ENCODE measurements at places on chromosomes 2 and 18.

- DNase-seq, result no peak
Measured at GRCh38 chr2:128366713-128367511, 48.2 kb upstream of the HS6ST1 start.

GRCh38 chr2:208072250-208072892, 47.0 kb upstream of the PLEKHM3 start:
- peak; percentile 63 for DNase-seq

- no peak for DNase-seq
Measured at GRCh38 chr18:54043484-54044251, 180.8 kb downstream of the MBD2 start.

DNA sequence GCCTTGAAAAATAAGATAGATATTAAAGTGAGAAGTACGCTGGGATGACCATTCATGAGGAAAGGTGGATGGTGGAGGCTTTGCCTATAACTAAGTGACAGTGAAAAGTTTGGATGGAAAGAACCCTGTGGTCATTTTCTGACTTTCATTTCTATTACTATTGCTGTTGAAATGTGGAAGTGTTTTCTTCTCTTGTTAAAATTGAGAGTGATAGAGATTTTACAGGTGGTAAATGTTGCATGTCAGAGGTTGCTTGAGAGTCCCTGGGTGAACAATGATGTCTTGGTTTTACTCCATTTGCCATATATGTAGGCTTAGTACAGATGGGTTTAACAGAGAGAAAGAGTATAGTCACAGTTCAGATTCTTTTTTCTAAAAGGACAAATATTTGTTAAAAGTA, 18.4 kb downstream of the NCOA1 start:
- DNase-seq, result no peak

DNA sequence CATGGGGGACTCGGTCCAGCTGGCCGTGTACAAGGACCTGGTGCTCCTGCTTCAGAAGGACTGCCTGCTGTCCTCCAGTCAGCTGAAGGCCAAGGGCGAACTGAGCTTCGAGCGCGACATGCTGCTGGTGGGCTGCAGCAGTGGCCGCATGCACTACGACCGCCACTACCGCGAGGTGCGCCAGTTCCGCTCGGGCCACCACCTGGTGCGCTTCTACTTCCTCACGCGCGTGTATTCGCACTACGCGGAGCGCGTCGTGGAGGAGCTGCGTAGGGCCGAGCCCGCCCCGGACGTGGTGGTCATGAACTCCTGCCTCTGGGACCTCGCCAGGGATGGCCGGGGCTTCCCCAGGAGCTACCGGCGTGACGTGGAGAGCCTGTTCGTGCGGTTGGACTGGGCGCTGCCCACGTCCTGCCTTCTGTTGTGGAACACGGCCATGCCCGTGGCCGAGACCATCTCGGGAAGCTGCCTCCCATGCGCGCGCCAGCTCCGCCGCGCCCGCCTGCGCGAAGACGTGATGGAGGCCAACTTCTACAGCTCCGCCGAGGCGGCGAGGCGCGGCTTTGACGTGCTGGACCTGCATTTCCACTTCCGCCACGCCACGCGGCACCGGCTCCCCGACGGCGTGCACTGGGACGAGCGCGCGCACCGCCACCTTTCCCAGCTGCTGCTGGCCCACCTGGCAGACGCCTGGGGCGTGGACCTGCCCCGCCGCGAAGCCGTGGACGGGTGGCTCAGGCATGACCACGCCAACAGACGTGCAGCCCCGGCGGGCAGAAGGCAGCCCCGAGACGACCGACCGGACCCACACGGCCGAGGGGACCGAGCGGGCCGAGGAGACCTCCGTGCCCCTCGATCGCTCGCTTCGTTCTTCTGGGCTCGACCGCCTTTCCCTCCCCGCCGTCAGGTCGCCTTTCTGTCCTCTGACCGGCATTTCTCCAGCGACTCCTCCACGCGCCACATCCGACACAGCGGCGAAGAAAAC, 293.9 kb upstream of the ERBB4 start:
- no peak for DNase-seq

- peak; percentile 22 for DNase-seq
Measured at GRCh38 chr2:63842149-63843061, 709 bp downstream of the UGP2 start.

GRCh38 chr2:19866771-19867170, 35.0 kb downstream of the TTC32 start:
- DNase-seq, result no peak

DNA sequence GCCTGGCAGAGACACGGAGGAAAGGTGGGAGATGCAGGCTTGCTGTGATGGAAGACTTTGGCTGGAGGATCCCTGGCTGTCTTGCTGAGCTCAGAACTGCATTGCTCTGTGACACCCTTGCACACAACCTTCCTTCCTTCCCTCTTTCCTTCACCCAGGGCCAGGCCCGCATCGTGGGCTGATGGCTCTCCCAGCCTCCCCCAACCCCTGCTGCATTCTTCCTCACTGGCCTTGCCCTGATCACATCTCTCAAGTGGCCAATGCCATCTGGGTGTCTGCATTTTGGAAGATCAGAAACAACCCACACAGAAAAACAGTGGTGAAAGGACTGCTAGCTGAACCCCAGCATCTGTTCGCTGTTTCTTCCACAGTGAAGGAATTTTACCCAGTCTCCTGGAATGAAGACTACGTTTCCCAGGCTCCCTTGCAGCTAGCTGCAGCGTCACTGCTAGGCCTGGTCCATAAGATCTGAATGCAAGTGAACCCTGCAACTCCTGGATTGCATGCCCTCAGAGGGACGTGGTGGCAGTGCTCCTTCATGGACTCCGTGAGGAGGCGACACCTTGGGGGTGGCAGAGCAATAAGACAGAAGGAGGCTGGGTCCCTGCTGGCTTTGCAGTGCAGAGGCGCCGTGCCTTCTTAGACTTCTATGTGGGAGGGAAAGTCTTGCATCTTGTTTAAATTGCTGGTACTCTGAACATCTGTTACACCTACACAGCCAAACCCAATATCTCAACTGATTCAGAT, 78.9 kb upstream of the YWHAQ start:
- no peak for DNase-seq

DNA sequence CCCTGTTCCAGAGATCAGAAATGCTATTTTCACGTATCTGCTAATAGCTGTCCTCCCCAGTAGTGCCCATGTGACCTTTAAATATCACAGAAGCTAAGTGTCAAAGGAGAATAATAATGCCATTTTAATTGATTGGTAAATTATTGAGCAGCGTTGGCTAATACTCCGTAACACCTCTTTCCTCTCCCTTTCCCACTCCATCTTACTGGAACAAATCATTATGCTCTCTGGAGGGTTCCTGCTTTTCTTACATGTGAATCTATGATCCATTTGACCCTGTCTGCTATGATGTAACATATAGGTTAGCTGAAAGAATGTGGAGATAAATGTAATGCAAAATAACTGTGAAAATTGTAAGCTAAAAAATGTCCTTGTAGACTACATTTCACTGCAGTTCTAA, 383.6 kb upstream of the GYPC start:
- DNase-seq, result no peak

DNA sequence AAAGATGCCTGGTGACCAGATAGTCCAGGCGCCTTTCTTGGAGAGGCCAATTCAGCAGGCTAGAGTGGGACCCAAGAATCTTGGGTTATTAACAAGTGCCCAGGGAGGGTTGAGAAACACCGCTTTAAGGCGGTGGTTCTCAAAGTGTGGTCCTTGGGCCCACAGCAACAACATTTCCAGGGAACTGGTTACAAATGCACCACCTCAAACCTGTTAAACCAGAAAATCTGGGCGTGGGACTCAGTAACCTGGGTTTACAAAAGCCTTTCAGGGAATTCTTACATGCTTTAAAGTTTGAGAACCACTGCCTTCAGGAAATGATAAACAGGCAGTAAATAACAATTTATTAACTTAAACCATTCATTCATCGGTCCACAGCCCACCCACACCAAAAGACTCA, 92.5 kb downstream of the SP3 start:
- DNase-seq, result no peak

- DNase-seq, result no peak
Measured at GRCh38 chr2:99398303-99398702, 61.1 kb downstream of the EIF5B start.

GRCh38 chr18:75215663-75216062, 5.1 kb downstream of the TSHZ1 start:
- DNase-seq, result no peak

GRCh38 chr2:201953880-201954279, 79.8 kb upstream of the FZD7 start:
- no peak for DNase-seq

GRCh38 chr18:13359210-13359609, 140.7 kb downstream of the LDLRAD4 start:
- peak; percentile 83 for DNase-seq

DNA sequence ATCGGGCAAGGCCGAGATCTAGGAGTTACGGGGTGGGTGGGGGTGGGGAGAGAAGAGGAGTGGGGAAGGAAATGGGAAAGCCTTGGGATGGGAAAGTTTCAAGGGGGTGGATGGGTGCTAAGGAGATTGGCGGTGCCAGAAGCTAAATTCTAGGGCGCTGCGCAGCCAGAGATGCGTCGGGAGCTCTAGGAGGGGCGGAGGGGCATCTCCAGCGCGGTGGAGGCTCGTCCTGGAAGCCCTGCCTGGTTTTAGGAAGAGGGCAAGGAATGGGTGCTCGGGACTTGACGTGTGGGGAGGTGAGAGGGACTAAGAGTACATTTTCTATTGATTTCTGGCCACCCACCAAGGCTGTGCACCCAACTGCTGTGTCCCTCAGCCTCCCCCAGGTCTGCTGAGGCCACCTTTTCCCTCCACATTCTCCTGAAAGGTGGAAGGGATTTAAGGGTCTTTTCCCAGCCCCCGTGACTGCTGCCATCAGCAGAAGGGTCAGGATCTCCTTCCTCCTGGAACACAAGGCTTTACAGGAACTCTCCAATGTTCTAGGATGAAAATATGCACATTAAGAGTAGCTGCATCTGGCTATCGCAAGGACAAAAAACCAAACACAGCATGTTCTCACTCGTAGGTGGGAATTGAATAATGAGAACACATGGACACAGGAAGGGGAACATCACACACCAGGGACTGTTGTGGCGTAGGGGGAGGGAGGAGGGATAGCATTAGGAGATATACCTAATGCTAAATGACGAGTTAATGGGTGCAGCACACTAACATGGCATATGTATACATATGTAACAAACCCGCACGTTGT, 1.4 kb downstream of the C2orf72 start:
- no peak for DNase-seq

DNA sequence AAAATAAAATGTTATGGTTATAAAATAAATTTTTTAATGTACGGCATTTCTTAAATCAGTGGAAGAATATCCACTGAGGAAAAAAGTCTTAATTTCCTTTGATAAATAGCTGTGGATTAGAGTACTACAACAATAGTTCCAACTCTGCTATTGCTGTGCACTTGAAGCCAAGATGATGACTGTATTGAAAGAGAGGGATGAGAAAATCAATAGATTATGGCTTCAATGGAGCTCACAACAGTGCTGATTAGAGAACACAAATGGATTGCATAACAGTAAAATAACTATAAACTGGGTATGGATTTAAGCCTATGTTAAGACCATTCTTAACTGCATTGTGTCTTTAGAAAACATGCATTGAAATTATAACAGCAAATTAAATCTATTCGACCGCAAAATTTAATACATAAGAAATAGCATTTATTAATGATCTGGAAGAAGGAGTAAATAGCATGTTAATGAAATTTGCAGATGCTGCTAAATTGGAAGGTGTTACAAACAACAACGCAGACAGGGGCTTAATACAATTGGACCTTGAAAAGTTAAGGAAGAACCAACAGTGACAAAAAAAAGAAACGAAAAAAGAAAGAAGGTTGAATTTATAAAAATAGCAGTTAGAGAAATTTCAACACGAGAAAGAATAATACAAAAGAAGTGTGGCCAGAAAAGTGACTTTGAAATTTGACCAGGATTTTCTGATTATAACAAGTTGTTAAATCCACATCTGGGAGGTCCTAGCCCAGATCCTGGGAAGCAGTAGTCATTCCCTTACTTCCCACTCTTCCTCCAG, 8.6 kb upstream of the MAP3K20 start:
- no peak for DNase-seq

DNA sequence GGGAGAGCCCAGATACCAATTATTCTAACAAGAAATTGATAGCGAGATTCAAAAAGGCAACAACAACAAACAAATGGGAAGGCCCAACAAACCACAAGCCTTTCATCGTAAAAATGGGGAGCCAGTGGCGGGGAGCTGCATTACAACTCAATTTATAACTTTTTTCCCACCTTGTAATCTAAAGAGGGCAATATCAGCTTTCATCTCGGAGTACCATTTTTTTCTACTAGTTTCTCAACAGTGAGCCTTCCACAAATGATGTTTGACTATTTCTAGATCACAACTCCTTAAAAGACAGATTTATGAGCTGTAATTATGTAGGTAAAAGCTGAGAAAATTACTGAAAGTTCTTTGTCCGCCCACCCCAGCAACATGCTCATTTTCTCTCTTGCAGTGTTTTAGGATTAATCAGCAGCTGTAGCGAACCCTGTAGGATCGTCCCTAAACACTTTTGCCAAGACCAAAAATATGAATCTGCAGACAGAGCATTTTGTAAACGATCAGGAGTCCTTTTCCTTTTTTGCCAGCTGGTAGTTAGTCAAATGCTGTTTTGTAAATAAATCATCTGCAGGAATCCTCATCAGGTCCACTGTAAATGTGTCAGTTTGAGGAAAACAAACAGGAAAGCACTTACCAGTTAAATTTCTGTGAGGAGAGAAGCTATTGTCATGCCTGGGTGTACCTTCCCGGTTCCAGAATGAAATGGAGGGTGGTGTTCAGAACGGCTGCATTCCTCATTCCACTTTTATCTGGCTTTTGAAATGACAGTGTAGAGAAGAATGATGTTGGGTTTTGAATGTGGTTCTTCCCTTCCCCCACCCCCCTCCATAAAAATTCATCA, 53.2 kb downstream of the EEF1B2 start:
- DNase-seq, result no peak

DNA sequence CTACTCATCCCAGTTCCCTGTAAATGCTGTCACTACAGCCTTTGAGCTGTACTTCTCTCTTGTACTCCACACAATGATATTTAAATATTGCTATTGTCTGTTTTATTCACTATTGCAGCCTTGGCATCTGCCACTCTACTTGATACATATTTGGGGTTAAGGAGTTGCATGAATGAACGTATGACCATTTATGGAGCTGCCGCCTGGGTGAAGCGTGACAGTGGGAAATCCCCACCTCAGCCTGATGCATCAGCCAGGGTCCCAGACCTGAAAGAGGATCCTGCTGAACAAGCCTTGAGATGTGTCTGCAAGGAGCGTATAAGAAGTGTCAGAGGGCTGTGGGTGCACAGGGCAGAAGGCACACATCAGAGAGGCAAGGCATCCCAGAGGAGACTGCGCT, 39.1 kb downstream of the MRPL35 start:
- no peak for DNase-seq

DNA sequence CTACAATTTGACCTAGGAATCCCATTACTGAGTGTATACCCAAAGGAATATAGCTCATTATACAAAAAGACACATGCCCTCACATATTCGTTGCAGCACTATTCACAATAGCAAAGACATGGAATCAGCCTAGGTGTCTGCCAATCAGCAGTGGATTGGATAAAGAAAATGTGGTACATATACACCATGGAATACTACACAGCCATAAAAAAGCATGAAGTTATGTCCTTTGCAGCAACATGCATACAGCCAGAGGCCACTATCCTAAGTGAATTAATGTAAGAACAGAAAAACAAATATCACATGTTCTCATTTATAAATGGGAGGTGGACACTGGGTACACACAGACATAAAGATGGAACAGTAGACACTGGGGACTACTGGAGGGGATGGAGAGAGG, 54.0 kb downstream of the GREB1L start:
- no peak for DNase-seq

GRCh38 chr2:95034221-95034620, 8.7 kb downstream of the MAL start:
- peak; percentile 68 for DNase-seq

Data from RPMI8226 (cell line).